Activated CD4-positive, alpha-beta T cell treated with anti-CD3 and anti-CD28 coated beads, Interleukin-2, amount 50 U/mL, for 4 hours (primary cell): ENCODE measurements at places on chromosomes 2 and 18.

- DNase-seq = no peak
Measured at GRCh38 chr18:67672155-67672554, 155.6 kb upstream of the DSEL start.

GRCh38 chr2:237665713-237666143, 38.3 kb downstream of the LRRFIP1 start:
- no peak for DNase-seq

GRCh38 chr18:24071029-24071428, 56.5 kb downstream of the TTC39C start:
- DNase-seq = no peak

DNA sequence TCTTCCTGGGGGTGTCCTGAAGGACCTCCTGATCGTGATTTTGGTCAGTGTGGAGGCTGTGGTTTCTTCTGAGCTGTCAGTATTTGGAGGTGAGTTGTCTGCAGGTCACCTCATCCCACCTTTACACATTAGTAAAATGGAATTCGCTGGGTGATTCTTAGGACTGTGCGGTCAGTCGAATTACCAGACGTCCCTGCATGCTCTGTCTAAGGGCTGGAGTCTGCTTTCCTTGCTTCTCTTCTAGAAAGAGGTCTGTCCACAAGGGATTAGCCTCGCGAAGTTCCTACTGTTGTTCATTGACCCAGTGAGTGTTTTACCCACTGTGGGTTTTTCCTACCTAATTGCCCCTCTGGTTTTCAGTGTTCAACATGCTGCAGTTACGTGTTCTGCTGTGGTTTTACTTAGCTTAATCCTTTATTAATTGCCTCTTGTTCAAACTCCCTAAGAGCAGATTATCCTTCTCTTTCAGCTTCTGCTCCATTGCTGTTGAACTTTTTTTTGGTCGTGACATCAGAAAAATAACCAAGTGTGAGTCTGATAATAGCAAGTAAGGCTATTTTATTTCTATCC, 183.4 kb downstream of the NEDD4L start:
- no peak for DNase-seq

GRCh38 chr2:19709553-19709952, 192.2 kb downstream of the TTC32 start:
- no peak for DNase-seq

GRCh38 chr2:230325316-230326243, 1.4 kb upstream of the SP140L start:
- DNase-seq = no peak

- DNase-seq = no peak
Measured at GRCh38 chr18:65897292-65897691, 146.5 kb downstream of the CDH7 start.

DNA sequence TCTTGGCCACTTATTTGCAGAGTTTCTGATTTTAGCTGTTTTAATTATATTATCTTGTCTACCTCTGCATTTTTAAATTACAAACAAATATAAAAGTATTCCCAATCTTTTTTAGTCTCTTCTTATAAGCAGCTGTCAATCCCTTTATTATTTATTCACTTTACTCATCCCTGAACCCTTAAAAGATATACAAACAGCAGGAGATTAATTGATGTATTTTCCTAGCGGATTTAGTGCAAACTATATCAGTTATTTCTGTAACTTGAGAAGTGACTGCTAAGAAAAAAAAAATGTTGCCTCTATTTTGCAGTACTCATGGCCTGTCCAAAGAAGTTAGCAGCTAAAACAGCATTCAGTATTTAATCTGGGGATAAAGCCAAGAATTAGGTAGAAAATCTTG, 42.1 kb upstream of the GCFC2 start:
- DNase-seq = no peak

GRCh38 chr2:18630101-18630500, 40.7 kb upstream of the NT5C1B start:
- DNase-seq = no peak

- DNase-seq = no peak
Measured at GRCh38 chr2:45567974-45568789, 42.9 kb downstream of the SRBD1 start.

DNA sequence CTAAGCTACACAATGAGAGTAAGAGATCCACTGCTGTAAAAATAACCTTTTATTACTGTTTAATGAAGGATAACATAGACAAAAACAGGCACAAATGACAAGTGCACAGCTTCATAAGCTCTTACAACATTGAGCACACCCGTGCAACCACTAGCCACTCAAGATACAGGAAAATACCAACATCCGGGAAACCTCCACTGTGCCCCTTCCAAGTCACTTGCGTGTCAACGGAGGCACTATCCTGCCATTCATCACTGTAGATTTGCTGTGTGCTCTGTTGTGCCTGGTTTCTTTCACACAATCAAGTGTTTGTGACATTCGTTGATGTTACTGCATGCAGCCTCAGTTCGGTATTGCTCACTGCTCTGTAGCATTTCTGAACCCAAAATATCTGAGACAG, 292.9 kb upstream of the MYT1L start:
- no peak for DNase-seq

- DNase-seq = no peak
Measured at GRCh38 chr2:192373221-192373620, 178.5 kb upstream of the TMEFF2 start.

- no peak for DNase-seq
Measured at GRCh38 chr2:71715241-71715750, 261.9 kb downstream of the DYSF start.

- DNase-seq = no peak
Measured at GRCh38 chr2:104344985-104345384, 508.9 kb upstream of the POU3F3 start.

DNA sequence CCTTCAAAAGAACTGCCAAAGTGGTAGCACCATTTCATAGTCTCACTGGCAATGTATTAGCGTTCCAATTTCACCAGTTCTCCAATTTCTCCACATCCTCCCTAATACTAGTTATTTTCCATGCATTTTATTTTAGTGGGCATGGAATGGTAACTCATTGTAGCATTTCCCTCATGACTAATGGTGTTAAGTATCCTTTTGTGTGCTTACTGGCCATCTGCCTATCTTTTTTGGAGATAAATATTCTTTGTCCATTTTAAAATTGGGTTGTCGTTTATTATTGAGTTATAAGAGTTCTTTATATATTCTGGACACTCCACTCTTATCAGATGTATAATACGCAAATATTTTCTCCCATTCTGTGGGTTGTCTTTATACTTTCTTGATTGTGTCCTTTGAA, 107.1 kb downstream of the THADA start:
- DNase-seq = no peak

- DNase-seq = no peak
Measured at GRCh38 chr2:154551649-154552048, 146.8 kb upstream of the KCNJ3 start.

- no peak for DNase-seq
Measured at GRCh38 chr2:49914281-49914680, 760.0 kb upstream of the FSHR start.

- DNase-seq = no peak
Measured at GRCh38 chr2:51995293-51995692, 963.4 kb upstream of the NRXN1 start.

DNA sequence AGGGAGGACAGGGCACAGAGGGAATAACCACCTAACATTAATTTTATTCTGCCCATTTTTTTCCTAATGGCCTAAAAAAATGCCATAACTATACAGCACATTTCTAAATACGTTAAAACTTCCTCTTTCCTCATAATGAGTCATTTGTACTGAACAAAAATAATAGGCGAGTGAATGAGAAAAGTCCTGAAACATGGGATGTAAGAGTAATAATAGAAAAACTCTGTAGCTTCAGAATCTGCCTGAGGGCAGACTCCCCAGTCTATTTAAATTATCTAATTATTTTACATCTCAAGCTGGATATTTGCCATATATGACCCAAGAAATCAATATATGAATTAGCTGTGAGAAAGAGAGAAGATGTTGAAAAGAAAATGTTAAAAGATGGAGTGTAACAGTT, 285.1 kb downstream of the TMX3 start:
- DNase-seq = no peak
